ENCODE measurements at places on chromosomes 5 and 9.

- DNase-seq: no peak
Measured at GRCh38 chr5:94395468-94395867, 222.9 kb downstream of the KIAA0825 start.

DNA sequence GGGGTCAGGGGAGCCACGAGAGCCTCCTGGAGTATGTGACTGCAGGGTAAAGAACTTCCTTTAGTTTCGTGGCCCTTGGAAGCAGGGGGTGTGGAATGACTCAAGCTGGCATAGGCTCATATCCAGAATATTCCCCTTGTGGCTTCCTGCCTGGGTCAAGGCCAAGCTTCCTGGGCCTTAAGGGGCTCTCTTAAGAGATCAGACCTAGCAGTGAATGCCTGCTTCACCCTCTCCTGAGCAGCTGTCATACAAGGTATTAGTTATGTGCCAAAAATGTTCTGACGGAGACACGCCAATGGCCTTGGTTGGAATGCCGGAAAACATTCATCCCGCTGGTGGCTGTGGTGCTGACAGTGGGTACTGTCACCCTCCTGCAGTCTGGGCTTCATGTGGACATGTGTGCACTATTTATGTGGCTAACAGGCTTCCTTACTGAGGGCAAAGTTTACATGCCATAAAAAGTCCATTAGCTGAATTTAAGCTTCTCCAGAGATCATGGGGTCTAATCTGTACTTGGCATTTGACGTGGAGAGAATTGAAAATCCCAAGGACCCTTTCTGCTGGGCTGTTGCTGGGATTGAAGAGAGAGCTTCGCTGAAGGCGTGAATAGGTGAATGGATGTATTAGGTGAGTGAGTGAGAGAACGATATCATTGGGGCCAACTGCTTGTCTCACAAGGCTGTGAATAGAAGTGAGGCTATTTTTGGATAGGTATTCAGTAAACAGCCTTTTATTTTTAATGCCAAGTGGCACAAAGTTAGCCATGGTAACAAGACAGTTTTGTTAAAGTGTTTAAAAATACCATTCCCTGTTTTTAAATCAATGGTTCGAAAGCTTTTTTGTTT, 156.8 kb downstream of the MACROH2A1 start:
- DNase-seq: no peak

GRCh38 chr9:32881948-32882347, 98.6 kb downstream of the TMEM215 start:
- no peak for DNase-seq

GRCh38 chr9:121833061-121833460, 181.6 kb downstream of the DAB2IP start:
- DNase-seq: no peak

DNA sequence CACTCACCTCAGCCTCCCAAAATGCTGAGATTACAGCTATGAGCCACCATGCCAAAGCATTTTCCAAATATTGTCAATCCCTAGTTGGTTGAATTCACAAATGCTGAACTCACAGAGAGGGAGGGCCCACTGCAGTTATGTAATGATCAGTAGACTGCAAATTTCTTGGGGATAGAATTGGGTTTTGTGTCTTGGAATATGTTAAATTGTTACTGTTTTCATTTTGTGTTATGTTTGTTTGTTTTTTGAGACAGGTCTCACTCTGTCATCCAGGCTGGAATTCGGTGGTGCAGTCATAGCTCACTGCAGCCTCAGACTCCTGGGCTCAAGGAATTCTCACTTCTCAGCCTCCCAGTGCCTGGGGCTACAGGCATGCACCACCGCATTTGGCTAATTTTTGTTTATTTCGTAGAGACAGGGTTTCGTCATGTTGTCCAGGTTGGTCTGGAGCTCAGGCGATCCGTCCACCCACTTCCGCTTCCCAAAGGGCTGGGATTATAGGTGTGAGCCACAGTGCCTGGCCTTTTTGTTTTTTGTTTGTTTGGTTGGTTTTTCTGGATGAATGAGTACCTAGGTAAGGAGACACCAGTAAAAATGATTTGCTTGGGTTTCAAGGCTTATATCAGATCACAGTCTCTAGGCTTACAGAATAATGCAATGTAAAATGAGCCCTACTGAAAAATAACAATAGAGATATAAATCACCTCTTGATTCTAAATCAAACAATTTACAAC, 31.5 kb upstream of the LMNB1 start:
- DNase-seq: no peak

- DNase-seq: no peak
Measured at GRCh38 chr5:68227532-68228160, 12.1 kb downstream of the PIK3R1 start.

DNA sequence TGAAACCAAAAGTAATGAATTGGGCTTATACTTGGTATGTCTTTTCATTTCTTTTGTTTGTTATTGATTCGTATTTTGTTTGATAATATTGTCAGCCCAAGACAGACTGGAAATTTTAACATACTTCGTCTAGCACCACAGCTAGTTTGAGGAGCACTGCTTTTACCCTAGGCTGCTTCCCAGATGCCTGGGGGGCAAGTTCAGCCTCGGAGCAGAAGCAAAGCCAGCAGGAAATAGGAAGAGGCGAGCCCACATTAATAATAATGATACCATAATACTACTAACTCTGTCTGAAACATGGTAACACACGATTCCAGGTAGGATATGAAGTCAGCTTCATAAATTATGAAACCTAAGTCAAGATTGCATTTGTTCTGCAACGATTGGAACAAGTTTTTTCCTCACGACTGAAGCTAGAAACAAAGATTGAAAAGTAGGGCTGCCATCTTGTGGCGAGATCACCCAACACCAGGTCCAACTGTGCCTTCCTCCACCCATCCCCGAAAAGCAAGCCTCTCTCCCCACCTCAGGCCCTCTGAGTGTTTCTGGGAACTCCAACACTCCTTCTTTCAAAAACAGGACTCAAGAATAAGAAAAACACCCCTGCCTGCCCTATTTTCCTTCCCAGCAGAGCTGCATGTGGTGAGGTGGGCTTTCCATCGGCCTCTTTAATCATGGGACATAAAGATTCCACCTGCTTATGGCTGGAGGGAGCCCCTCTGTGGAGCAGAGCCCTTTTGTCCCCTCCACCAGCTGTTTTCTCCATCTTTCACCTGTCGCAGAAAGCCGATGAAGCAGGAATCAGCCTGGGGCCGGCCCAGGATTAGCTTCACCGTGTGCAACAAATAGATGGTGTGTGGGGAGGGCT, 236.4 kb downstream of the CAAP1 start:
- DNase-seq: no peak

GRCh38 chr5:14215901-14216300, 72.8 kb downstream of the TRIO start:
- DNase-seq: no peak

DNA sequence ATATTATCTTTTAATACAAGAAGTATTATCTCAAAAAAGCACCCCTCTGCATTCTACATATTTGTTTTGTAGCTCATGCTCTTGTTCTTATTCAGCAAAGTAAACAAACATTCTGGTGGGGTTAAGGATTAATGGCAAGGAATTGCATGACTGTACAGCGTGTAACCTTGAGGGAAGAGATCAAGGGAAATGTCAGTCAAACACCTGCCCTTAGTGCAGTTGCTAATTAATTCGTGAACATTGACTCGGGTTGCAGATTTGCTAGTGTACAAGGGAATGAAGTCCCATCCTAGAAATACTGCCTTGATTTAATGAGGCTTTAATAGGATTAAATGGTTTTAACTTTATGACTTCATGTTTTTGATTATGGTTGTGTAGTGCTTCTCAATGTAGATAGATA, 1758.1 kb downstream of the MAT2B start:
- DNase-seq: no peak

DNA sequence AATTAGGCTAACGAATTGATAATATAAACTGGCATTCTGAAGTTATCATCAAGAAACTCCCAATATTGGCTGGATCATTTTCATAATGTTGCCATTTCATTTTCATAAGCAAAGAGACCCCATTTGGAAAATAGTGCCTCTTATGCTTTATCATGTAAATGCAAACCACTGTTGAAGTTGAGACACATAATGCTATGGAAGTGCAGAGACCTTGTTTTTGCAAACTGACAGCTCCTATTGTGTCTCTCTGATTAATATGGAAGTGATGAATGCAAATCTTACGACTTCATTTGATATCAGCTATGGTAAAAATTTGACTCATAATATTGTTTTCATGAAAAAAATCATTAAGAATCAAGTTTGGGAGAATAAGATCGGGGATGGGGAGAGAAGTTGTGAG, 25.3 kb upstream of the ZNF608 start:
- DNase-seq: no peak

DNA sequence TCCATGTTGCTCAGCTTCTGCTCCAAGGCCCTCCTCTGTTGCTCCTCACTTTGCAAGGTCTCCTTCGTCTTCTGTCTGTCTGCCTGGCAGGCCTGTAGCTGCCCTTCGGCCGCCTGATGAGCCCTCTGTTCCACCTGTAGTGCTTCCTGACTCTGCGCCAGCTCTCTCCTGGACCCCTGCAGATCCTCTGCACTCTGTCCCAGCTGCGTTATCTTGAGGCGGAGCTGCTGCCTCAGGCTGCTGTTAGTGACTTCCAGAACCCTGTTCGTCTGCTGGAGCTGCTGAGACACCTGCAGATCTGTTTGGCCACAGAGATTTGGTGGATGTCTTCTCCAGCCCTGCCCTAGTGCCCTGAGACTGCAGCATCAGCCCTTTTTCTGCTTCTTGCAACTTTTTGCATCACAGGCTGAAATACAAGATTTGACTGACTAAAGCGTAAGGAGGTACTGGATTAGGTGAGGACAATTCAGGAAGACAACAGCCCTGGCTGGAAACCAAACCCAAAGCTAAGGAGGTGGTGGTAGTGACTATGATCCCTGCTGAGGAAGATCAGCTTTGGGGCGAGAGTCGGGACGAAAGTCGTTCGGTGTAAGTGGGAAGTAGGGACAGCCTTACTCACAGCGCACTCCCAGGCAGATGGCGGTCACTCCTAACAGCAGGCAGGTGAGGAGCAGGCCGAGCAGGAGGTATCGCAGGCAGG, 2.1 kb downstream of the CD72 start:
- DNase-seq: no peak

DNA sequence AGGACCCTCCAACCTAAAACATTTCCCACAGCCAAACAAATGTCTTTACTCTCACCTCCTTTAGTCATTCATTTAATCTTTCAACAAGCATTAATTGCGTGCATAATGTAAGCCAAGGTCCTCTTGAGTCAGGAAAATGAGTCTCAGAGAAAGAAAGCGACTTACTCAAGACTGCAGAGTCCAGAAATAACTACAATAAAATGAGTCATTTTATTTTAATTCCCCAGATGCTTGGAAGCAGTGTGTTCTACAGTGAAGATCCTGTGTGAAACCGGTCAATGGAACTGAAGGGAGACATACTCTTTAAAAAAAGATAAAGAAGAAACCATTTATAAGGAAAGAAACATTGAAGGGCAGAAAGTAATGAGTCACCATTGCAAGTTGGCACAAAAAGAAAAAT, 513.7 kb downstream of the CDK5RAP2 start:
- no peak for DNase-seq

DNA sequence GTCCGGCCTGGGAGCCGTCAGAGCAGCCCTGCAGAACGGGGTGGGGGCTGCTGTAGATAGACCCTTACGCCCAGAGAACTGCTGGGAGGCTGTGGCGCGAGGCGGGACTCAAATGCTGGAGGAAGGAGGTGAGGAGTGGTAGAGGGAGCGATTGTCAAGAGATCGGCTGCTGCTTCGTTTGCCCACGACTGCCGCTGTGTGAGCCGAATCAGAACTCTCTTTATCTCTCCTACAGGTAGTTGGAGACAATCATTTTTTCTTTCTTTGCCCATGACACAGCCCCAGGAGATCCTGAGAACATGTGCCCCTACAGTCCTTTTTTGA, 456 bp downstream of the ZNF79 start:
- DNase-seq: no peak

- DNase-seq: no peak
Measured at GRCh38 chr5:78649211-78649695, 681 bp upstream of the LHFPL2 start.

DNA sequence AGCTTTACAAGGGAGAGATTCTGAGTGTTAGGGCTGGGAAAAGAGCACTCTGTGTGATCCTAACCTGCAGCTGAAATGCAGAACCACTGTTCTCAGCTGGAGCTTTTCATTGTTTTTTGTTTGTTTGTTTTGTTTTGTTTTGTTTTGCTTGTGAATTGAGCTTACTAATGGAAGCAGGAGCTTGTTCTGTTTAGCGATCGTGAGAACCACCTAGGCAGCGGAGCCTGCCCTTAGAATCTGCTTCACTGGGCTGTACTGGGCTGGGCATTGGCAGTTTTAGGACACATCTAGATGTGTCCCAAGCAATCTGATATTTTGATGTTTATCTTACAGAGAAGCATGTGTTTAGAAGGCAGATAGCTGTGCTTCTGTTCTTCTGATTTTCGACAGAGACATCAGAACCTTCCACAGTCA, 14.3 kb downstream of the SYK start:
- DNase-seq: no peak

DNA sequence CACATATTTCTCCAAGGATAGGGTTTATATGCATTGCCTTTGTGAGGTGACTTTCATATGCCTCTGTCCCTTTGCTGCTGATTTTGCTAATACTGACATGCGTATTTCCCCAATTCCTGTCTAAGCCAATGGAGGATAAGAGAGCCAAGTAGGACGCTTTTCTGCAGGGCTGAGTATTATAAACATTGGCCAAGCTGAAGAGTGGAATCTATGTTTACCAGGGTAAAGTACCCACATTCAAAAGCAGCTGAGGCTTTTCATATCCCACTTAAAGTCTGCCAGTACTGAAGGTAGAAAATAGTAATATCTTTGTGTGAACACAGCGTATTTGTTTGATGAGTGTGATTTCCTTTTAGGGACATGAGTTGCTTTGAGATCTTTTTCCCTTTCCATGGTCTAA, 128.8 kb upstream of the GPR151 start:
- no peak for DNase-seq

Data from CD8-positive, alpha-beta memory T cell (primary cell).